ENCODE measurements at places on chromosomes 7 and 10. TPM values are rescaled to one million over a fixed set of nuclear protein-coding genes. Genes with fewer than 3 reads are reported as not detected.

ITGB8 gene
- 1.5 TPM for total RNA-seq

UCMA gene
- not detected for total RNA-seq

GPR146 gene
- 29.8 TPM for total RNA-seq

OLAH gene
- not detected for total RNA-seq

ZNF804B gene
- total RNA-seq: not detected

EVX1 gene
- total RNA-seq: not detected

DNA sequence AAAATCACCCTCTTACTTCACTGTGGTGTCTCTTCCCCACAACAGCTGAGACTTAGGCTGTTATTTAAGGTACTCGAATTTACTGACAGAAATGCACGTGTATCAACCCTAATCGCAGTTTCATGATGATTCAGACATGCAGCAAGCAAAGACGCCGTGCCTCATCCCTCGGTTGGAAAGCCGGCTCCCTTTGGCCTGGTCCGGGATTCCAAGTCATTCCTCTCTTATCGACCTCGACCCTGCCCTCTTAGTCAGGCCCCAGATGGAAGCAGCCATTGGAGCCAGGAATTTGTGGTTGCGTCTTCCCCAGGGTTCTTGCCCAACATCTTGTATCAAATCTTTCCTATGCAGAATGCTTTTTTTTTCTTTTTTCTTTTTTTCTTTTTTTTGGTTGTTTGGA is 229.5 kb downstream of the GATA3 start:
- no peaks in the 10 kb centered on the region for H3K27me3 ChIP-seq
- DNase-seq: peak; percentile 32
- no peak overlapping the region for H3K4me3 ChIP-seq
- H3K36me3 ChIP-seq: no peaks in the 10 kb centered on the region
- H3K4me1 ChIP-seq: no peaks in the 10 kb centered on the region

DNA sequence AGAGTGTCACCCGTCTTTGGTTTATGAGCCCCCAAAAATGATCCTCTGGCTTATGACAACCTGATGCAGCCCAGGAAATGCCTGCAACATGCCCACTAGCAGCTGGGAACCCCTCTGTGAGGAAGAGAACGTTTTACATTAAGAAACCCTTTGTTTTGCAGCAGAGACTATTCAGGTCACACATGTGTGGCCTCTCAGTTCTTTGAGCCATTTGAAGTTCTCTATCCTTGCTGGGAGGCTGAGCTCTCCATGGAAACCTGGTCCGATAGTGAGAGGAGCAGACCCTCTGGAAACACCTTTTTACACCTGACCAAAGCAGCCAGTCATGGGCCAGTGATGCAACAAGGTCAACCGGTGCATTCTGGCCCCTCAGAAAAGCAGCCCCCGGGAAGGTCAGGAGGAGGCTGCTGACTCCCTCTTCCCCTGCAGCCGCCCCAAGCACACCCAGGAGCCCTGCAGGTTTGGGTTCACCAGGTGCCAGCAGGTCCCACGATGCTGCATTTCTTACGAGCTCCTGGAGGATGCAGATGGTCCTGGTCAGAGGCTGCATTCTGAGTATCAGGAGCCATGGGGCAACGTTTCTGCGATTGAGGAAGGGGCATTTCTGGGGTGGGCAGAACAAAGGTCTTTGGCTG is 134.3 kb downstream of the ZMYND11 start:
- no peaks in the 10 kb centered on the region for H3K27me3 ChIP-seq
- H3K27ac ChIP-seq: no peak overlapping the region
- no peak overlapping the region for H3K4me3 ChIP-seq
- no peaks in the 10 kb centered on the region for H3K36me3 ChIP-seq
- no peak for DNase-seq

DNA sequence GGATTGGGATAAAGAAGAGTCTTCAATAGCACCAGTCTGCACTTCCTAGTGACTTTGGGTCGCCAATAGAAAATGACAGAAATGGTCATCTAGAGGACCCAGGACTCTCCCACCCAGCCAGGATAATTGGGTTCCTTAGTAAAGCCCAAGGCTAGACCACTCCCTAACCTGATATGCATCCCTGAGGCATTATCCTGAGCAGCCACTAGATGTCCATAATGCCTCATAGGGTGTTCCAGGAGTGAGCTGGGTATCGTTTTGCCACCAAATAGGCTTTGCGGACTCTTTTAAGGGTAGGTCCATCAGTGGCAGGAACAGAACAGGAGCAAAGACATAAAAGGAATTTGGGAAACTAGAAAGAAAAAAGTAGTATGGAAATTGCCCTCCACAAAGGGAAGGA is 4.5 kb upstream of the LRRC4 start:
- H3K27me3 ChIP-seq: no peaks in the 10 kb centered on the region
- DNase-seq: no peak
- H3K36me3 ChIP-seq: no peaks in the 10 kb centered on the region
- H3K4me3 ChIP-seq: no peak overlapping the region
- H3K27ac ChIP-seq: no peak overlapping the region
- H3K4me1 ChIP-seq: peaks cover 21% of the 10 kb centered on the region

DNA sequence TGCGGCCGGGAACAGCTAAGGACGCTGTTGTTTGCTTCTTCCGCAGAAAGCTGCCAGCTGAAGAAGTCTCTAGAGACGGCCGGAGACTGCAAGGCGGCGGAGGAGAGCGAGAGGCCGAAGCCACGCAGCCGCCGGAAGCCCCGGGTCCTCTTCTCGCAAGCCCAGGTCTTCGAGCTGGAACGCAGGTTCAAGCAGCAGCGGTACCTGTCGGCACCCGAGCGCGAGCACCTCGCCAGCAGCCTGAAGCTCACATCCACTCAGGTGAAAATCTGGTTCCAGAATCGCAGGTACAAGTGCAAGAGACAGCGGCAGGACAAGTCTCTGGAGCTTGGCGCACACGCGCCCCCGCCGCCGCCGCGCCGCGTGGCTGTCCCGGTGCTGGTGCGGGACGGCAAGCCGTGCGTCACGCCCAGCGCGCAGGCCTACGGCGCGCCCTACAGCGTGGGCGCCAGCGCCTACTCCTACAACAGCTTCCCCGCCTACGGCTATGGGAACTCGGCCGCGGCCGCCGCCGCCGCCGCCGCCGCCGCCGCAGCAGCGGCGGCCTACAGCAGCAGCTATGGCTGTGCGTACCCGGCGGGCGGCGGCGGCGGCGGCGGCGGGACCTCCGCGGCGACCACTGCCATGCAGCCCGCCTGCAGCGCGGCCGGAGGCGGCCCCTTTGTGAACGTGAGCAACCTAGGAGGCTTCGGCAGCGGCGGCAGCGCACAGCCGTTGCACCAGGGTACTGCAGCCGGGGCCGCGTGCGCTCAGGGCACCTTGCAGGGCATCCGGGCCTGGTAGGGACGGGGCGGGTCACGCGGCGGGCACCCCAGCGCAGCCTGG is 2.4 kb downstream of the NKX2-3 start:
- H3K36me3 ChIP-seq: no peaks in the 10 kb centered on the region
- no peak overlapping the region for H3K27ac ChIP-seq
- H3K4me1 ChIP-seq: peaks cover 60% of the 10 kb centered on the region
- no peak for DNase-seq

- DNase-seq: no peak
- H3K4me3 ChIP-seq: no peak overlapping the region
- H3K27ac ChIP-seq: no peak overlapping the region
- H3K4me1 ChIP-seq: peaks cover 11% of the 10 kb centered on the region
Observed at GRCh38 chr10:44906486-44906885, 4.7 kb upstream of the TMEM72 start.
